GM12892 (cell line): ENCODE measurements at places on chromosomes 7 and 10.

DNA sequence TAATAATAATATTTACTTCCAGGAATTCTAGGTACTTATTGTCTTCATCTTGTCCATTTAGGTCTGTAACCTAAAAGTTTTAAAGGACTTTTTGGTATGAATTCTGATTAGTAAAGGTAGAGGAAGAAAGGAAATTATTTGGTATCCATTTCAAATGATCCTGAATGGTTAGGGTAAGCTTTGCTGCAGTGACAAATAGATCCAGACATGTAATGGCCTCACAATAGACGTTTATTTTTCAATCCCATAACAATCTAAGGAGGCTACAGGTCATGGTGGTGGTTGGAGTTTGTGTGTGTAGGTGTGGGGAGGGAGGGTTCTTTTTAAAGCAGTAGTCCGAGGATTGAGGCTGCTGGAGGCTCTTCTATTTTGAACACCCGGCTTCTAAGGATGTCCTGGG, 5.3 kb downstream of the FBH1 start:
- DNase-seq: no peak

DNA sequence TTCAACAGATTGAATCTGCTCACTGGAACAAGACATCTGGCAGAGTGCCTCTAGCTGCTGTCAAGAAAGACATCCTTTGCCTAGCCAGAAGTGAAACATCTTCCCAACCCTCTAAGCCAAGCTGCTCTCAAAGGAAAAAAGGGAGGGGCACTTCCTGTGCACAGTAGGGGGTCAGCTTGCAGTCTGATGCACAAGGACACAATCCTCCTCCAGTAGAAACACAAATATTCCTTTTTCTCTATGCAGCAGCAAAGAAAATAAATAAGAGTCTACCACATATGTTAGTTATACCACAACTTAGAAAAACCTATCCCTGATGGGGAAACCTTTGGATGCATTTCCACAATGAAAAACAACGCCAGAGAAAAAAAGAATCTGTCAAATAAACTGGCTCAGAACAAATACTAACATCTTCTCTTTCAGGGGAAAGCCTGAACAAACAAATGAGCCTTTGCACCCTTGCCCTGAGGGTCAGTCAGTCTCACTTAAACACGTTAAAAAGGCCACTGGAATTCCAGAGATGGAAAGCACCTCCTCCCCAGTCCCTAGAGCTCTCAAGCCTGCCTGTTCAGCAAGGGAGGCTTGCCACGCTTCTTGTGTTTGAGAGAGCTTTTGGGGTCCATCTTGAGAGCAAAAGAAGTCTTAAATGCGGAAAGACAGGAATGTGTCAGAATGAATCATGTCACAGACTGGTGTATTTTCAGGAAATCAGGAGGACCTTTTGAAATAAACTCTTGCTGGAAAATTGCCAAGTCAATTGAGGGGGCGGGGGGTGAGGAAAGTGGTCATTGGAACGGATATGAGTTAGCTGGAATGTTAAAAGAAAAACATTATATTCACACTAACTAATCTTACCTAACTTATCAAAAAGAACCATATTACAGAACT, 7.5 kb downstream of the LAMB1 start:
- no peak for DNase-seq

- DNase-seq: no peak
These were observed 182.1 kb upstream of the PLXDC2 start for GRCh38 chr10:19634163-19634562.

GRCh38 chr10:71307469-71308085, 11.5 kb upstream of the SLC29A3 start:
- DNase-seq: no peak

- DNase-seq: no peak
These were observed 155.9 kb upstream of the EGR2 start for GRCh38 chr10:62972103-62972502.

- no peak for DNase-seq
These were observed 91.2 kb upstream of the AHR start for GRCh38 chr7:17207220-17207619.

DNA sequence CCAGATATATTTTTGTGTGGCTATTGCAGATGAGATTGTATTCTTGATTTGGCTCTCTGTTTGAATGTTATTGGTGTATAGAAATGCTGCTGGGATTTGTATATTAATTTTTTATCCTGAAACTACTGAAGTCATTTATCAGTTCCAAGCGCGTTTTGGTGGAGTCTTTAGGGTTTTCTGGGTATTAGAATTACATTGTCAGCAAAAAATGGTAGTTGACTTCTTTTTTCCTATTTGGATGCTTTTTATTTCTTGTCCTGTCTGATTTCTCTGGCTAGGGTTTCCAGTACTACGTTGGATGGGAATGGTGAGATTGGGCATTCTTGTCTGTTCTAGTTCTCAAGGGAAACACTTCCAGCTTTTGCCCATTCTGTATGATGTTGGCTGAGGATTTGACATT, 415.5 kb upstream of the CHRM2 start:
- DNase-seq: no peak

DNA sequence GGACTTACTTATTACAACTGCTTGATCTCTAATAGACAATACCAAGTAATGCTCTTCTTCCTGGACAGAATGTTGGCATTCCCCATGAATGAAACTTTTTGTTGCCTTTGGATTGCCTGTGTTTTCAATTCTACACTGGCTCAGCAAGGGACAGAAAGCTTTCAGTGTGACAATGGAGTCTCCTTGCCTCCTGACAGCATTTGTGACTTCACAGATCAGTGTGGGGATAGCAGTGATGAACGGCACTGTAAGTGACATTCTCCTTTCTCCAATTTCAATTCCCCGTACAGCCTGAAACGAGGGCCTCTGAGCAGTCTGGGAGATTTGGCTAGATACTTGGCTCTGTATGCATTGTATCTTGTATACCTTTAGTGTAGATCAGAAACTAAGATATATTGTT, 290 bp downstream of the MALRD1 start:
- no peak for DNase-seq

DNA sequence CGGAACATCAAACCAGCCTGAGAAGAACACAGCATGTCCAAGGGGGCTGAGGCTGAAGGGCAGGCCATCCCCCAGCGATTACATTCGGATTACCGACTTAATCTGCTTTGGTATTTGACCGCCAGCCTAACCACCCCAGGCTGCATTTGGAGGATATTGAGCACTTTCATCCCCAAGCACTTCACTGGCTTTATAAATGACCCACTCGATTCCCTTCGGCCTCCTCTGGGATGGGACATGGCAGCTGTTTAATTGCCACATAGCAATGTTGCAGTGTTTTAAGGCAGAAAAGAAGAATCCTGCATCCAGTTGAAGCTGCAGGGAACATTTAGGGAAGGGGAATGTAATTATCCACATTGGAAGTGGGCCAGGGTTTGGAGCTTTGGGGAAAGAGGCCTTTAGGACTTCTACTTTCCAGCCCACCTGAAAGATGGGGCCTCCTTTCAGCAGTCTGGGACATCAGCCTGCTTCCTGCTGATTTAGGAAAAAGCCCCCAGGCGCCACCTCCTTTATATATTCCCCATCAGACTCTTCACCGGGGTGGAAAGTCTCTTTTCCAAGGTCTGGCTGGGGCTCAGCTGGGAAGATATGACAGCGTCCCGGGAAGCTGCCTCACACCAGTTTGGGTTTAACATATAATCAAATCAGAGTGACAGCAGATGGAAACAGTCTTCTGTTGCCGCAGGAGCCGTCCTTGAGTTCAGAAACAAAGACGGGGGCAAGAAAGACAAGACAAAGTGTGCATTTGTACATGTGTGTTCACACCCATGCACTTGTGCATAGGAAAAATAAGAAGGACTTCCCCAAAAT, 9.2 kb downstream of the DPCD start:
- no peak for DNase-seq

- DNase-seq: no peak
These were observed 150.8 kb downstream of the DGKI start for GRCh38 chr7:137695942-137696341.

DNA sequence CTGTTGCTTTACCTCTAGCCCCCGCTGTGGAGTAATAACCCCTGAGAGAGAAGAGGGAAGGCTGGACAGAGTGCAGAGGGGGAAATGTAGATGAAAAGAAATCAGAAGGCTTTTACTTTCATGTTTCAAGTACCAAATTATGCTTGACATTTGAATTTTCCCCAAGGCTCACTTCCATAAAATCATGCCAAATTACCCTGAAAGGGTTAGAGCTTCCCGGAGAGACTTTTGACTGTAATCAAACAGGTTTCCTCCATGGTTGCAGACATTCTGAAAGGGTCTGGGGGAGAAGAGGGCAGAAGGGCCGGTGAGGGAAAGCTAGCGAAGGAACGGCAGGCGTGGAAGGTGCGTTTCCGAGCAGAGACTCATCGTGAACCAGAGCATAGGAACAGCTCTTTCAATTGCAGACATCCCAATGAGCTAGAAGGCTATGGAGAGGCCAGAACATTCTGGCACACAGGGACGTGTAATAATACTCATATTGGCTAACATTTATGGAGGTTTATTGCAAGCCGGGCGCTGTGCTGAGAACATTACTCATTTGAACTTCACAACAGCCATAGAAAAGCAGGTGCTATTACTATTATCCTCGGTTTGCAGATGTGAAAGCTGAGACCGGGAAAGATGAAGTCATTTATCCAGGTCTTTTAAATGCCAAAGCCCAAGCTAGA, 620.8 kb upstream of the AUTS2 start:
- DNase-seq: no peak

DNA sequence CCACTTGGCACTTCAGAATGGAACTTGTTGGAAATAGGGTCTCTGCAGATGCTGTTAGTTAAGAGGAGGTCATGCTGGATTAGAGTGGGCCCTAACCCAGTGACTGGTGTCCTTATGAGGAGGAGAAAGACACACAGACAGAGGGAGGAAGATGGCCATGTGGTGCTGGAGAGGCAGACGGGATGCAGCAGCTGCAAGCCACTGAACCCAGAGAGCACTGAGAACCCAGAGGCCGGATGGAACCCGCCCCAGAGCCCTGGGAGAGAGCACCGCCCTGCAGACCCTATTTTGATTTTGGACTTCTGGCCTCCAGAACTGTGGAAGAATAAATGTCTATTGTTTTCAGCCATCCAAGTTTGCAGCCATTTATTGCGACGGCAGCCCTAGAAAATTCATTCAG, 58.0 kb upstream of the EBF3 start:
- DNase-seq: no peak

- DNase-seq: no peak
These were observed 2.0 kb upstream of the GNAI1 start for GRCh38 chr7:80132594-80132993.

- DNase-seq: no peak
These were observed 126.1 kb upstream of the FAM20C start for GRCh38 chr7:66296-66695.

GRCh38 chr7:91491868-91492267, 227.6 kb downstream of the FZD1 start:
- DNase-seq: no peak

GRCh38 chr10:804787-805619, 115.5 kb upstream of the DIP2C start:
- no peak for DNase-seq

DNA sequence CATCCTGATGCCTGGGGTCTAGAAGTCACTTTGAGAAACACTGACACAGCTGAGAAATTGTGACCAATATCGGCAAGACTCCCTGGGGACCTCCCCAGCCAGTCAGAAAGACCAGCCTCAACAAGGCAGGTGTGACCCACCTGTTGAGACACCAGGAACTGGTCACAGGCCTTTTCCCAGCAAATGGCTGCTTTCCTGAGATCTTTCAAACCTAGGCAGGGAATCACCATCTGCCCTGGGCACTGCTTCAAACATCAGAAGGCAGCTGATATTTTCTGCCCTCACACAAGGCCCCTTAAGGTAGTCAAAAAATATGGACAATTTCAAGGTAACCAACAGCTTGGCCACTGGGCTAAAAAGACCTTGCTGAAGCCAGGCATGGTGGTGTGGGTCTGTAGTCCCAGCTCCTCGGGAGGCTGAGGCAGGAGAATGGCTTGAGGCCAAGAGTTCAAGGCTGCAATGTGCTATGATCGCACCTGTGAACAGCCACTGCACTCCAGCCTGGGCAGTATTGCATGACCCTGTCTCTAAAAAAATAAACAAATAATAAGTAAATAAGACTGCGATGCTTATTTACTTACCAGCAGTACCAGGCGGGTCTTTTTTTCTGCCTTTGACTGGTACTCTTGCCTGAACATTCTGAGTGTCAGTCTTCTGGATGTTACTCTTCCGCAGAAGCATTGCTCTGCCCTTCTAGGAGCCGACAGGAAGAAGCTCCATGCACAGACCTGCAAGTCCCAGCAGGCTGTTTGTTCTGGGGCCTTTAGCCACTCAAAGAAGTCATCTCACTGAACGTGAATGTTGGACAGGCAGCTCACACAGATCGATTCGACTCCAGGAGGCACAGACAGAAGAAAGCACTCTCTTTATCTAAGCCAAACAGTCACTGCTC, 59.7 kb downstream of the SORBS1 start:
- no peak for DNase-seq

DNA sequence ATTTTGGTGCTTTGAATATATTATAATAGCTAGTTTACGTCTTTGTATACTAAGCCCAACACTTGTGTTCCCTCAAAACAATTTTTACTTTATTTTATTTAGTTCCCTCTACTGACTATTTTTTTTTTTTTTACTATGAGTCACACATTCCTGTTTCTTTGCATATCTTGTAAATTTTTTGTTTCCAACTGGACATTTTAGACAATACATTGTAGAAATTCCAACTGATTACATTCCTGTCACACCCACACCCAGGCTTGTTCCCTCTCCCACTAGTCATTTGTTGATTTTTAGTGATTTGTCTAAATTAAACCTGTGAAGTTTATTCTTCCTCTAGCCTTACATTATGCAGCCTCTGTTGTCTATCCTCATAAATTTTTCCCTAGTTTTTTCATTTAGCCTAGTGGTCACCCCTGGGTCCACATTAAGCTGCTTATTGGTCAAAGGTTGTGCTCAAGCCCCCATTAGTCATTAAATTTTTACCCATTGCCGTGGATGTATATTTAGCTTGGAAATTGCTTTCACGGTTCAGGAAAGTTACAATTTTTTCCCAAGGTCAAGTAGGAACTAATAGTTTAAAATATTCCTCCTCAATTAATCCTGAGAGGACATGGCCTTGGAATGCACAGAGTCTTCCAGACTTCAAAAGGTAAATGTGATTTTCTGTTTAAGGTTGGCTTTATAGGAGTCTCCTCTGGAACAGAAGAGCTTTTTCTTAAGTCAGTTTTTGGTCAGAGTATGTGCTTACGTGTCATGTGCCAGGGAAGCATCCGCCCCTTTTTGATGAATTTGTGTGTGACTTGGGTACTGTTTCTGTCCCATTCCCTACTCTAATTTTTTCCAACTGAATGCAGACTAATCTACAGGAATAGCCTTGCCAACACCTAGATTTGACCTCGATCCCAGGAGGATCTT, 207.6 kb upstream of the TMEM72 start:
- DNase-seq: no peak

- no peak for DNase-seq
These were observed 23.8 kb upstream of the C7orf33 start for GRCh38 chr7:148566736-148567135.

- no peak for DNase-seq
These were observed 28.6 kb downstream of the MCM10 start for GRCh38 chr10:13189961-13190360.

DNA sequence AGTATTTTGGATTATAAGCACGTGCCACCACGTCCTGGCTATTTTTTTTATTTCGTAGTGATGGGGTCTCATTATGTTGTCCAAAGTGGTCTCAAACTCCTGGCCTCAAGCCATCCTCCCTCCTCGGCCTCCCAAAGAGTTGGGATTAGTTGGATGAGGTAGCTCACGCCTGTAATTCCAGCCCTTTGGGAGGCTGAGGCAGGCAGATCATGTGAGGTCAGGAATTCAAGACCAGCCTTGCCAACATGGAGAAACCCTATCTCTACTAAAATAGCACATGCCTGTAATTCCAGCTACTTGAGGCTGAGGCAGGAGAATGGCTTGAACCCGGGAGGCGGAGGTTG, 21.8 kb upstream of the YWHAG start:
- DNase-seq: no peak
